NCI-H1417 treated with DMSO at 0.1 percent for 48 hours (cell line): ENCODE measurements at places on chromosomes 12 and 14.

GRCh38 chr12:88752183-88752582 lies 171.9 kb upstream of the KITLG start:
- DNase-seq: no peak

DNA sequence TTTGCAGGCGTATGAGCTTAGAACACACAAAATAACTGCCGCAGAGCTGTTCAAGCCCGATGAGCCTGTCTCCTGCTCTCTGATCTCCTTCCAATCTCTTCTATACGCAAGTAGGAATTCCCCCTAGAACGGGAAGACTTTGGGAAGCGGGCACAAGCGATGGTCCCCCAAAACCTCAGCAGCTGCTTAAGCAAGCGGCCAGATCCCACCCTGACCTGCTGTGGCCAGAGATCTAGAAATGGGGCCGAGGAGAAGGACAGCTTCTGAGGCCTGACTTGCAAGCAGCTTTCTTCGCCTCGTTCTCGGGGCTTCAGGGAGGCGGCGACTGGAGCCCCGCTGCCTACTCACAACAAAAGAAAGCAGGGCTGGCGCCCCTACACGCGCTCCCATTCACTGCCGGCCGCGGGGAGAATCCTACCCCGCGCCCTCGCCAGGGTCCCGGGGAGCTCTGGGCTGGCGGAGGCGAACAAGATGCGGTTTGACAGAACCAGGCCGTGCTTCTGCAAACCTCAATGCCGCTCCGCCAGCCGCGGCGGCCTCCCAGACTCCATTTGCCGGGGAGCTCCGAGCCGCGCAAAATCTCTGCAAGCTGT lies 922 bp downstream of the TBX5 start:
- DNase-seq: no peak

GRCh38 chr12:66132408-66132807 lies 1.9 kb upstream of the LLPH start:
- no peak for DNase-seq

- DNase-seq: no peak
Observed at GRCh38 chr14:89616852-89617341, 199.9 kb upstream of the FOXN3 start.
